ENCODE measurements at places on chromosomes 1 and 21. TPM values are rescaled to one million over a fixed set of nuclear protein-coding genes. Genes with fewer than 3 reads are reported as not detected.

MAP1LC3C gene
- under 0.01 TPM for total RNA-seq

S100A2 gene
- 2.2 TPM for total RNA-seq

CFHR1 gene
- total RNA-seq: not detected

CYP4A22 gene
- not detected for total RNA-seq

CD53 gene
- not detected for total RNA-seq
